ENCODE measurements at places on chromosomes 11 and 22.

DNA sequence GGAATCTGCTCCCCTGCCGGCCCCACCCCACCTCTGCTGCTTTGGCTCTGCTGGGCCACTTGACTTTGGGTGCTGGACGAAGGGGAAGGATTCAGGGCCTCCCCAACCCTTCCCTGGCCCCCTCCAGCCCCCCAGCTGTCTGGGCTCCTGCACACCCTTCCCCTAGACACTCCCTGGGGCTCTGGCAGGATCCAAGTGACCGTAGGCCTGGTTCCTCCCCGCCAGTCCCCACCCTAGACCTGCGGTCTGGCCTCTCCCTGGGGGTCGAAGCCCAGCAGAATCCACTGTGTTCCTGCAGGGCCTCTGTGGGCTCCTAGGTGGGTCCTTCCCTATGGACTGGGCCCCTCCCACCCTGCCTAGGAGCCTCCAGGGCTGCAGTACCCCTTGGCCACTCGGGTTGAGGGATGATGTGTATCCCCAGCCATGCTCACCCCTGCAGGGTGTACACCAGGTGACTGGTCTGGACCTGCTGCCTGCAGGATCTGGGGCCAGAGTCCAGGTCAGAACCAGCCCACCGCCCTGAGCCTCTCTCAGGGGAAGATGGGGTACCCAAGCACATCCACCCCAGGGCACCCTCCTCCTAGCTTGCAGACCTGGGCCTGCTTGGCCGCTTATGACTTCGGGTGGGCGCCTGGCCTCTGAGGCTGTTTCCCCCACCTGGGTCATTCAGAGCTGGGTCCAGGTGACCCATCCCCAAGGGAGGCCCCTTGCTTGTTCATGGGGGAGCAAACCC is 5.6 kb downstream of the PIM3 start:
- DNase-seq: no peak

GRCh38 chr11:20327377-20327935 is 36.1 kb upstream of the HTATIP2 start:
- no peak for DNase-seq

DNA sequence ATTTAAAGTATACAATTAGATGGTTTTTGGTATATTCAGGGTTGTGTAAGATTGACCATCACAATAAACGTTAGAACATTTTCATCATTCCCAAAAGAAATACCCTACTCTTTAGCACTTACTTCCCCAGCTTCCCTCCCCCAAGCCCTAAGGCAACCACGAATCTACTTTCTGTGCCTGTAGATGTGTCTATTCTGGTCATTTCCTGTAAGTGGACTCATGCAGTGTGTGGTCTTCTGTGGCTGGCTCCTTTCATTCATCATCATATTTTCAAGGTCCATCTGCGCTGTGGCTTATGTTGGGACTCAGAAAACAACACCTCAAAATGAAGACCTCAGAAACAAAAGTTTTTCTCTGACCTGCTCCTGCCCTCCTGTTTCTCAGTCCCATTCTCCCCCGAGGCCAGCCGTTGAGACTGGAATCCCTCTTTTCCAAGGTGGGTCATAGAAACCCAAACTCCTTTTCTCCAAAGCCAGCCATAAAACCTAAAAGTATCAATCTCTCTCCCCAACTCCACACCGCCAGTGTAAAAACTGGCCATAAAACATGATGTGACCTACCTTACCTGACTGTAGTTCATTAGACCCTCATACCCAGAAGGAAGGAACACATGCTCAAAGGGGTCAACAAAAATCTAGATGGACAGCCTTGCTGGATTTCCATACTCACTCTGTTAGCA is 12.9 kb upstream of the TMPRSS13 start:
- no peak for DNase-seq

DNA sequence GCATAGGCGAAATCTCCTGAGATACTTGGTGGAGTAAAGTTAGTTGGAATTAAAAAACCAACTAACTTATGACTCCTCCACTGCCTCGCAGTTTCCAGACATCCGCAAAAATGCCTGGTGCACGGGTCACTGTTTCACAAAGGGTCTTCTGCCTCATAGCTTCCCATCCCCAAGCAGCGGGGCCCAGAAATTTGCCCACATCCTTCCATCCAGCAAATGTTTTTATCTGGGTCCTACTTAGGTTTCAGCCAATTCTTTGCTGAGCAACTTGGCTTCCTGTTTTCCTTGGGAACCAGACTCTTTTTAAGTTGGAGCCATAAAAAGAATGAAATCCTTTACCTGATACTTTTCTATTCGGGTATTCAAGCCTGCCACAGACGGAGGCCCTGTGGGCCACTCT is 36.2 kb downstream of the FZD4 start:
- no peak for DNase-seq

DNA sequence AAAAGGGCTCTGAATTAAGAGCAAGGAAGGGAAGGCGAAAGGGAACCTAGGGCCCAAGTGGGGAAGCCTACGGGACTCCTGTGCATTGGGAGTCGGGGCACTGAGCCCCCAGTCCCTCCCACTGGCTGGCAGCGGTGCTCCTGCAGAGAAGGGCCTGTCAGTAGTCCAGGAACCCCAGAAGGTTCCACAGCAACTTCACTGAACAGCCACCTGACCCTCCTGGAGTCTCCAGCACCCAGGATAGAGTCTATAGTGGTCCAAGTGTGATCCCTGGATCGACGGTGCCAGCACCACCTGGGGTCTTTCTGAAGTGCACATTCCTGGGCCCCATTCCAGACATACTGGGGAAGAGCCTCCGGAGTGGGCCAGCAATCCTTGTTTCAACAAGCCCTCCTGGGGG is 100.0 kb upstream of the B3GAT1 start:
- DNase-seq: no peak

- no peak for DNase-seq
Measured at GRCh38 chr11:21646351-21646750, 546.5 kb upstream of the ANO5 start.

DNA sequence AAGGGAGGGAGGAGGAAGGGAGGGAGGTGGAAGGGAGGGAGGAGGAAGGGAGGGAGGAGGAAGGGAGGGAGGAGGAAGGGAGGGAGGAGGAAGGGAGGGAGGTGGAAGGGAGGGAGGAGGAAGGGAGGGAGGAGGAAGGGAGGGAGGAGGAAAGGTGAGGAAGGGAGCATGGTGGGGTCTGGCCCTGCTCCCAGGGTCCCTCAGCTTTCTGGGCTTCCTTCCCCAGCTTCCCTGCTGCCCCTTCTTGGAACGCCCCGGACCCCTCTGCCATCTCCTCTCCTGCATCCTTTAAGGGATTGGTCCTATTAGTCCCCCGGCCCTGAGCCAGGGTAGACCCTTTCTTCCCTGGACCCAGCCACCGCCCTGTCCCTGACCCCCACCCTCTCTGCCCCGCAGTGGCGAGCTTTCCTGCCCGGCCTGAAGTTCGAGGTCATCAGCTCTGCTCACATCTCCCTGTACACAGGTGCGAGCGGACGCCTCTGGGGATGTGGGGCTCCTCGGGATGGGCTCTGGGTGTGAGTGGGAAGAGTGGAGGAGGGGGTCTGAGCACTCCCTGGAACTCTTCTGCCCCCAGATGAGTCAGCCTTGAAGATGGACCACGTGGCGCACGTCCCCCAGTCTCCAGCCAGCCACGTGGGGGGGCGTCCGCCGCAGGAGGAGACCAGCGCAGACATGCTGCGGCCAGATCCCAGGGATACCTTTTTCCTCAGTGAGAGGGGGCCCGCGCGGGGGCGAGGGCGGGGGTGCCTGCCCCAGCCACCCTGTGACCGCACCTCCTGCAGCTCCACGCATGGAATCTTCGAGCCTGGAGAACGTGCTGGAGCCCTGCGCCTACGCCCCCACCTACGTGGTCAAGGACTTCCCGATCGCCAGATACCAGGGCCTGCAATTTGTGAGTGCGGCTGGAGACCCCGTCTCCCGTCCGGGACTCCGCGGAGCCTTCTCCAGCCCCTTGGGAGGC is 6.0 kb downstream of the B4GALNT4 start:
- DNase-seq: no peak

DNA sequence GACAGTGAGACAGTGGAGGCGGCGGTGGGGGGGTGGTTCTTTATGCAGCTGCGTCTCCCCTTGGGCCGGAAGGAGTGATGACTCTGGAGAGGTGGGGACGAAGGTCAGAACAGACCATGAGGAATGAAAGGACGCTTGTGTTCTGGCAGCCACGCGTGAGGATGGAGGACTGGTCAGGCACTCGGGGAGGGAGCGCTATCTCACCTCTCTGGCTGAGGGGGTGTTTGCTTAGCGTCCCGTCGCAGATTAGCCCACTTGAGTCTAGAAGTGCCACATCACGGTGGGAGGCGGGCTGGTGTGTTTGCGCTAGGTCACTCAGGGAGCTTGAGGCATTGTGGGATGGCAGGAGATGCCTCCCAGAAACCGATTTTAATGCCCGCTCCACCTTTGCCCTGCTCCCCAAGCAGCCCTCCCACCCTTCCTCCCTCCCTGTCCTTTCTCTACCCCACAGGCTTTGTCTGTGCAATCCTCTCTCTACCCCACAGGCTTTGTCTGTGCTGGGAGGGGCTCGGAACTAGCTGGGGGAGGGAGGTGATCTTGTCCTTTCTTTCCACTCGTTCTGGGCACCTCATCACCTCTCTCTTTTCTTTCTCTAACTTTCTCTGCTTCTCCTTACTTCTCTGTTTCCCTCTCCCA is 97.8 kb downstream of the PKNOX2 start:
- no peak for DNase-seq

DNA sequence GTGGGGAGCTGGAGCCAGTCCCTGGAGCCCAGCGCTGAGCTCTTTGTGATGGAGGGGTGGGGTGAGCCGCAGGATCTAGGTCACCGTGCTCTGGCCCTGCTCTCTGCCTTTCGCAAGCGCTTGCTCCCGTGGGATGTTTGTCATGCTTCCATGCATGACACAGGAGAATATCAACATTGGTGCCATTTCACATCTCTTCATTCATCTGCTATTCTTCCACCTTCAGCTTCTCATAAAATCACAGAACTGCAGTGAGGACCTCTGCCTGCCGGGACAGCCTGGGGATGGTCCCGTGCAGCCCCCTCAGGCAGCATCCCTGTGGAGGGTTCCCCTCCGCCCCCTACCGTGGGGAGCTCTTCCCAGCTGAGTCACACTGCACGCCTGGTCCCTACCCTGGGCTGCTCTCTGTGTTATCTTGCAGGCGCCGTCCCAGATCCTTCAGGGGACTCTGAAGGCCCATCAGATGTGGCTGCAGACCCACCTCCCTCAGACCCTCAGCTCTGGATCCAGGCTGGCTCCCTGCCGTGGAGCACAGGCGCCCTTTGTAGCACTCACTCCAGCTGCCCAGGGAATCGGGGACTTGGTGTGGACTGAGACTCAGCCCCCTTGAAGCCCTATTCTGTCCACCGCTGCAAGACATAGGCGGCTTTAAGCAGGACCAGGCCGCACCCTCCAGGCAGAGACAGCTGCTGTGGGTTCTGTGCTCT is 5.1 kb upstream of the SEPTIN5 start:
- no peak for DNase-seq

- DNase-seq: peak; percentile 50
Measured at GRCh38 chr11:2387266-2387987, 10.3 kb downstream of the CD81 start.

DNA sequence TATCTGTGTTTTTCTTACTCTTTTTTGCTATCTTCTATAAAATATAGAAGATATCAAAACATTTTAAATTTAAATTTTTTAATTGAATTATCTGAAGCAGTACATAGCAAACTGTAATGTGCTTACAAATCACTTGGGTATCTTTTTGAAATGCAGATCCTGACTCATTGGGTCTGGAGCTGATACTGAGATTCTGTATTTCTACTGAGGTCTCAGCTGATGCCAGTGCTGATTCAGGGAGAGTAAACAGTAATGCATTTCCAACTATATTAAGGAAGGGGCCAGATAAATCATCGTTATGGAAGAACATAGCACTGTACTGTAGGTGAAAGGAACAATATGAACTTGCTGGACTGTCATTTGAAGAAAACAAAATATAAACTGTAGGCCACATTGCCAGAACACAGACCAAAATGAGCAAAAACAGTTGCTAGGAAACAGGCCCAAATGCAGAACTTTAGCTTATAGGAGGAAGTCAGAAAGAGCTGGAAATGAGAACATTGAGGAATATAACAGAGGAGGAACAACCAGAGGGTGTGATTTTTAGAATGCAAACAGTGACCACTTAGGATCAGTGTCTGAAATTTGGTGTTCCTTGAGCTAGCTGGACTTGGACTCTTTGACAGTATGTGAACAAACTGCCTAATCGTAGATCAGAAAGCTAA is 3.3 kb downstream of the ARL14EP start:
- DNase-seq: no peak

DNA sequence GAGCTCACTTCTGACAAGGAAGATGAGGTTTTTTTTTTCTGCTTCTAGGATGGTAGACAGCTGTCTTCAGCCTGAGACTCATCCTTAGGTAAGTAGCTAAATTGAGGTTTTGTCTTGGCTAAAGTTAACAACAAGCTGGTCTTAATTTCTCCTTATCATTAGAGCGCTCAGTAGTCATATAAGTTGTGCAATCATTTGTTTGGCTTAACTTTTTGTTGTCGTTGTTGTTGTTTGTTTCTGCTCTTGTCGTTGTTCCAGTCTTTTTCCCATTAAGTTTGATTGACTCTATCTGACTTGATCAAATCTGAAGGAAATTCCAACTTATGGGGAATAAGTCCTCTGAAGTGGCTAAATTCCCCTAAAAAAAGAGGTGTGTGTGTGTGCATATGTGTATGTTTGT is 33.0 kb downstream of the GLYATL2 start:
- no peak for DNase-seq

- DNase-seq: peak; percentile 96
Measured at GRCh38 chr11:115623021-115623451, 118.8 kb upstream of the CADM1 start.

GRCh38 chr11:109772892-109773291 is 320.3 kb upstream of the ZC3H12C start:
- no peak for DNase-seq

- no peak for DNase-seq
Measured at GRCh38 chr22:34743110-34743751, 322.7 kb upstream of the ISX start.

DNA sequence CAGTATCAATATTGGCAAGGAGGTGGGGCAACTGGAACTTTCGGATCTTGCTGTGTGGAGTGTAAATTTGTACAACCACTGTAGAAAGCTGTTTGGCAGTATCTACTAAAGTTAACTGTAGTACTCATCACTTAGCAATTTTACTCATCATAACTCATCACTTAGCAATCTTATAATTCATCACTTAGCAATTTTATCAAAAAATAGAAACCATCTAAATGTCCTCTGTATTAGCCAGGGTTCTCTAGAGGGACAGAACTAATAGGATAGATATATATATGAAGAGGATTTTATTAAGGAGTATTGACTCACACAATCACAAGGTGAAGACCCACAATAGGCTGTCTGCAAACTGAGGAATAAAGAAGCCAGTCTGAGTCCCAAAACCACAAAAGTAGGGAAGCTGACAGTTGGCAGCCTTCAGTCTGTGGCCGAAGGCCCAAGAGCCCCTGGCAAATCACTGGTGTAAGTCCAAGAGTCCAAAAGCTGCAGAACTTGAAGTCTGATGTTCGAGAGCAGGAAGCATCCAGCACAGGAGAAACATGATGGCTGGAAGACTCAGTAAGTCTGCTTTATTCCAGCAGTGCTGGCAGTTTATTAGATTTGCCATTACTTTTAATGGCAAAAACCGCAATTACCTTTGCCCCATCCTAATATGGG is 92.9 kb upstream of the USP47 start:
- DNase-seq: peak; percentile 25

Data from AG08395 (cell line).